ENCODE measurements at places on chromosomes 3 and 15. TPM values are rescaled to one million over a fixed set of nuclear protein-coding genes. Genes with fewer than 3 reads are reported as not detected.

The OTOL1 gene
- total RNA-seq, result not detected

The DAPK2 gene
- 0.29 TPM for total RNA-seq

DNA sequence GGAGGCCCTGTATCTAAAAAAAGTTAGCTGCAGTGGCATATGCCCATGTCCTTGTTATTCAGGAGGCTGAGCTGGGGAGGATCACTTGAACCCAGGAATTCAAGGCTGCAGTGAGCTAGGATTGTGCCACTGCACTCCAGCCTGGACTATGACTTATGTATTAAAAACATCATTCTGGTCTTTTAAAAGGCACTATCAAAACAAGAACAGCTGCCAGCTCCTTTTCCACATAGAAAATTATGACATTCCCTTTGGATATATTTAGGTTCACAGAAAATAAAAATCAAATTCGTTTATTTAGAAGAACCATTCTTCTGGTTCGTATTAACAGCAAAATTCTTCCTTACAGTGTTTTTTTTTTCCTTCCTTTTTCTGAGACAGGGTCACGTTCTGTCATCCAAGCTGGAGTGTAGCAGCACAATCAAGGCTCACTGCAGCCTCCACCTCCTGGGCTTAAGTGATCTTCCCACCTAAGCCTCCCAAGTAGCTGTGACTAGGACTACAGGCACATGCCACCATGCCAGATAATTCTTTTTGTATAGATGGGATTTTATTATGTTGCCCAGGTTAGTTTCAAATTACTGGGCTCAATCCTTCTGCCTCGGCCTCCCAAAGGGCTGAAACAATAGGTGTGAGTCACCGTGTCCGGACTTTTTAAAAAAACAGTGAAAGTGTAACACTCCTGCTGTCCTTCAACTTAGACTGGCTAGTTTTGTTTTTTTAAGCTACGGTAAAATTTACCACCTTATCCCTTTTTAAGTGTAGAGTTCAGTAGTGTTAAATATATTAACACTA, 13.9 kb downstream of the ICE2 start:
- DNase-seq, result no peak

GRCh38 chr15:94360251-94360685, 128.9 kb downstream of the MCTP2 start:
- no peak for DNase-seq

DNA sequence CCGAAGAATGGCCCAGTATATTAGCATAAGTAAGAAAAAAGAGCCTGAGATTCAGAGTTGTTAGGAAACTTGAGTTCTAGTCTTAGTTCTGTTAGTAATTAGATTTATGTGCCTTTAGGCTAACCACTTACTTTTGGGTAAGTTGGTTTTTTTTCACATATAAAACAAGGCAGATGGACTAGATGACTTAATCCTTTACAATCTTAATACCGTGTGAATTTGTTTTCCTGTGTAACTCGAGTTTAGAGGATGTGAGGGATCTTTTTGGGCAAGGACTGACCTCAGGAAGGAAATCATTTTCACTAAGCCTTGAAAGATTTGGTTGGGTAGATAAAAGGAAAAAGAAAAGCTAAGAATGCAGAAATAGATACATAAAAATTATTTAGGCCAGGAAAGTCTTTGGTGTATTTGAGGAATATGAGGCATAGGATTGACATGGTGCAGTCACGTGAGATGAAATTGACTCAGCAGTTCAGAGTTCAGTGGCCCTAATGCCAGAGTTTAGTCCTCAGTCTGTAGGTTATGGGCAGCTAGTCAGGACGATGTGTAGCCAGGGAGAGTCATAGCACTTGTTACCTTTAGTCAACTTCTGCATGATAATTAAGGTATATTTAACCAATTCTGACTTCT, 34.6 kb downstream of the PAK2 start:
- no peak for DNase-seq

The GRK7 gene
- not detected for total RNA-seq

The STAB1 gene
- total RNA-seq, result 0.08 TPM

DNA sequence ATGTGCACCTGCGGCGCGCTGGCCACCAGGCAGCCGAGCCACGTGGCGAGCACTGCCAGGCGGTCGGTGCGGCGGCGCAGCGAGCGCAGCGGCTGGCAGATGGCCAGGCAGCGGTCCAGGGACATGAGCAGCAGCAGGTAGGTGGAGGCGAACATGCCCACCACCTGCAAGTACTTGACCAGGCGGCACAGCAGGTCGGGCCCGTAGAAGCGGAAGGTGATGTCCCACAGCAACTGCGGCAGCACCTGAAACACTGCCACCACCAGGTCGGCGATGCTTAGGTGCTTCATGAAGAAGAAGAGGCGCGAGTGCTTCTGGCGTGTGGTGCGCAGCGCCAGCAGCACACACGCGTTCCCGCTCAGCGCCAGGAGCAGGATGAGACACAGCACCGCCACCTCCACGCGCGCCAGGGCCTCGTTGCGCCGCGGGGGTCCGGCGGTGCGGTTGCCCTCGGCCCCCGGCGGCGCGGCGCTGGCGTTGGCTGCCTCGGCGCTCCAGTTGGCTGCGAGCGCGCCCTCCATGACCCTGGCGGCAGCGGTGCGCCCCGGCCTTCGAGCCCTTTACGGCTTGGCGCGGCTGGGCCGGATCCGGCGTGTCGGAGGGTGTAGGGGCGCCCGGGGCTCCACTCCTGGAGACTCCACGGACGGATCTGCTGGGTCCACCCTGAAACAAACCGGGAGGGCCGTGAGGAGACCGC, 1.6 kb downstream of the OXTR start:
- peak; percentile 30 for DNase-seq

GRCh38 chr3:51340013-51340829, 44.9 kb upstream of the MANF start:
- DNase-seq, result no peak

DNA sequence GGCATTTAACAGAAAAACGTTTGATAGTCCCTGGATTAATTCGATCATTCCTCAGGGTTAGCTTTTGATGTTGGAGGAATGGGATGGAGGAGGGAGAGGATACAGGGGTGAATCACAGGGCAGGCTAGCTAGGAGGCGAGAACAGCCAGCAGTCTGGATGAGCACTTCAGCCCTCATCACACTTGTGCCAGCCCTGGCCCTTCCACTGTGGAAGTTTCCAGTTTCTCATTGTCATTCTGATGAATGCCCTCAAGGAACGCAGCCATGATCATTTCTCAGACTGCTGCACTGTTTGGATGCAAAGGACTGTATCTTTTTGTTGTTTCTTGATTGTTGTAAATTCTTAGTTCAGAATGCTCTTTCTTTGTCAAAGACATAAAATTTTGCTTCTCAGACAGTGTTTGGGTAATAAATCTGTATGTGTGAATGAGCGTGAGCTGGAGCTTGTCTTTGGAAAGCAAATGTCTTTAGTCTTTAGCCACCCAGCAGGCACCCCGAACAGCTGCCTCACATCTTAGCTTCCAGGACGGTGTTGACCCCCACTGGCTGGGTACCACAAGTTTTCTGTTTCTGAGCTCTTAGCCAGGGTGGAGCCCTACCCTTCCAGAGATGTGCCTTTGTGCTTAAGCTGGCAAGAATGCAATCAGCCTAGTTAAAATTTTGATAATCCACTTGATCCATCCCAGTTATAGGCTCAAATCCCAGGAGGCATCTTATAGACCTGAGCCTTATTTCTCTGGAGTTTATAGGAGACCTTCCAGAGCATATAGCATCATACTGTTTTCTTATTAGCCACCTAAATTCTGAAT, 121.1 kb downstream of the PDCD6IP start:
- no peak for DNase-seq

- DNase-seq, result no peak
Measured at GRCh38 chr3:20194793-20195460, 8.9 kb upstream of the SGO1 start.

The NEK11 gene
- total RNA-seq, result 2.1 TPM

- no peak for DNase-seq
Measured at GRCh38 chr3:2261747-2262146, 163.1 kb downstream of the CNTN4 start.

The NTRK3 gene
- not detected for total RNA-seq

The CDV3 gene
- total RNA-seq, result 269 TPM

The CCDC80 gene
- not detected for total RNA-seq

GRCh38 chr3:112355307-112355687, 22.3 kb downstream of the CD200 start:
- no peak for DNase-seq

GRCh38 chr3:158794936-158795518, 6.8 kb upstream of the MFSD1 start:
- DNase-seq, result no peak

The TRIM71 gene
- total RNA-seq, result 0.10 TPM

The TLR9 gene
- total RNA-seq, result 1.4 TPM

The CPLX3 gene
- 0.19 TPM for total RNA-seq

DNA sequence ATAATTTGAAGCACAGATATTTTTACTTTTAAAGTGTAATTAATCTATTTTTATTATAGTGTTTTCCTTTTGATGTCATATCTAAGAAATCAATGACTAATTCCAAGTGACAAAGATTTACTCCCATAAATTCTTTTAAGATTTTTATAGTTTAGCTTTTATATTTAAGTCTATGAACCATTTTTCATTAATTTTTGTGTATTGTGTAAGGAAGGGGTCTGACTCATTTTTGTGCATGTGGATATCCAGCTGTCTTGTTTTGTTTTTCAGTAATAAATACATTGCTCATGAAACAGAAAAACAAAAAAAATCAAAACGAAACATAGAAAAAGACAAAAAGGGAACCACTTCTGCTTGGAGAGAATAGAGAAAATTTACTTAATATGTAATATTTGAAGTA, 145.1 kb downstream of the EPHA6 start:
- no peak for DNase-seq

The GREM1 gene
- total RNA-seq, result not detected

GRCh38 chr15:66832664-66833063, 130.6 kb downstream of the SMAD6 start:
- DNase-seq, result no peak

GRCh38 chr3:150277444-150277843, 130.7 kb upstream of the TSC22D2 start:
- DNase-seq, result no peak

DNA sequence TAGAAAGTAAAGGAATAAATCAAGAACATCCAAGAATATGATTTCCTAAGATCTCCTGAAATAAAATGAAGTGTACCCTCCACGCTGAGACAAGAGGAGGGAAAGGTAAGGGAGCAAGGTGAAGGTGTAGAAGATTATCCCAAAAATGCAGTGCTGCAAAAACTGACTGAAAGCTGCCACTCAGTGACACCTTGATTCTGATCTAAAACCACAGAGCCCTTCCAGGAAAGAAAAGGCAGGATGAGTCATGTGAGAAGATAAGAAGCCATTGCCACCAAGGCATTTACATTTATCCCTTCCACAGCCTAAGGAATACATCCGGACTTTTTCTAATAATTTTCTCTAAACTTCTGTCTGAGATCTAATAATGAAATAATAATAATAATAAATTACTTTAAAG, 49.9 kb downstream of the IGSF11 start:
- DNase-seq, result no peak

DNA sequence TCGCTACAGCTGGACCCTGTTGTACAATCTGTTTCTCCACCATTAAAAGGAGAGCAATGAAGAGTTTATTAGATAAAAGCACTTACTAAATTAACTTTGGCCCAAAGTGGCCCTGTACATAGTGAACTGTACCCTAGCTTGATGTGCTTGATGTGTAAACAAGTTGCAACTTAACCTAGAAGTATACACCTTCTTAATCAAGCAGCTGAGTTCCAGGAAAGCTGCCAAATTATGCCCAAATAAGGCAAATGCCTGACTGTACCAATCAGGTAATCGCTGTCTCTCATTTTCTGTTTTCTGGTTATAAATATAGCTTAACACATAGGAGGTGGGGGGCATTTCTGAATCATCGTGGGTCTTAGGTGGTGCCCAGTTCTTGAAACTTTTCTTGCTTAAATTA, 704.8 kb upstream of the CBLB start:
- DNase-seq, result no peak

DNA sequence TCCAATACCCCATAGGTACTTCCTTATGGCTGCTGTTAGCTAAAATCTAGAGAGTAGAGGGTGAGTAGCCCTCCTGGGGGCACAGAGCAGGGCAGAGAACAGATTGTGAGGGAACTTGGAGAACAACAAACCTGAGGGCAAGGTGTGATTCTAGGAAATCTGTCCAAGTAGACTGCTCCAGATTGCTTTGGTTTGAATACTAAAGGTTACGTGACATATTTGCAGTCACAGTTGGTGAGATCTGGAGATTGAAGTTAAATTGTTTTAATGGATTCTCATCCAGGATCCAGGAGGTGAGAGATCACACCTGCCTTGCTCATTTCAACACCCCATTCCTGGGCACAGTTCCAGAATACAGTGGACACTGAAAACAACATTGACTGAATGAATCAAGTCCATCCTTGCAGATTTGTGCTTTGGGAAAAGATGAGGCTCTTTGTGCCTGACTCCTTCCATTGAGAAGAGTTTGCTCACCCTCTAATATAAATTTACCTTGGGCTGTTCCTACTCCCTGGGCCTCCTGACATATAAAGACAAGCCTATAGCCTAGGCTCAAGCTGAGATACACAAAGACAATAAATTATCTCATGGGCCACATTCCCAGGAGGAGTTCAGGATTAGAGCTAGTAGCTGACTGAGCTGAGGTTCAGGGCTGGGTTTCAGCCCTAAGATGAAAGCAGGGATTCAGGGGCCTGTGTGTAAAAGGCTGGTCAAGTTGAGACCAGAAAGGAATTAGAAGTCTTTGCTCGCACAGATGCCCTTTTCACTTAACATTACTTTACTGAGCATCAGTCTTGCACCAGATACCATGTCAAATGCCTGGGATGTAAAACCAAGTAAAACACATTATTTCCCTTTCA, 400.9 kb upstream of the MCTP2 start:
- no peak for DNase-seq

DNA sequence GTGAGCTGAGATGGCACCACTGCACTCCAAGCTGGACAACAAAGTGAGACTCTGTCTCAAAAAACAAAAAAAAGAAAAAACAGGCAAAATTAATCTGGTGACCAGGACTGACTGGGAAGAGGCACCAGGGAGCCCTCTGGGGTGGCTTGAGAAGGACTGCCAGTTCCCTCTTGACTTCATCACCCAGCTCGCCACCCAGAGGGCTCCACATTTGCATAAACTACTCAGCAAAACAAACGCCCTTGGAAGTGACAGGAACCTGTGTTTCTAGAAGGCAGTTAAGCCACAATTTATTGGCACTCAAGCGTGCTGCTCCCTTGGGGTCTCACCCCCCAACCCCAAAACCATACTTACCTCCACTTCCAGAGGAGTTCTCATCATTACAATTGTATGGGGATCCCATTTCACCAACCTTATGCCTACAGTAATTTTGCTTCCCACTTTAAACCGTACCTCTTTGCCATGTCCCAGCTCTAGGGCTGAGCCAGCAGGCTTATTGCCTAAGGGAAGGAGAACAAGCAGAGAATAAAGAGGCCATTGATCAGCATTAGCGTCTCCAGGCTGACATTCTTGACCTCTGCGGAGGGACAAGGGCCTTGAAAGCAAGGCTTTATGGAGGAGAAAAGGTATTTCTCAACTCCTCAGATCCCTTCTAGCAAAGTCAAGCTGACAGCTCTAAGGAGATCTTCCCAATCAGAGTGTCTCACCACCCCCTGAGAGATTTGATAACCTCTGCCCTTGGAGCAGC, 357.4 kb downstream of the SHQ1 start:
- DNase-seq, result no peak

The DCLK3 gene
- 0.10 TPM for total RNA-seq

The LSMEM2 gene
- total RNA-seq, result not detected

The ASB14 gene
- total RNA-seq, result not detected

GRCh38 chr3:8768364-8769087, 887 bp downstream of the OXTR start:
- DNase-seq, result no peak

The FANCD2 gene
- total RNA-seq, result 85.1 TPM

The MESP1 gene
- total RNA-seq, result 4.5 TPM
